Activated CD8-positive, alpha-beta memory T cell treated with anti-CD3 and anti-CD28 coated beads, Interleukin-2, amount 50 U/mL, for 4 hours (primary cell): ENCODE measurements at places on chromosomes 3 and 15.

DNA sequence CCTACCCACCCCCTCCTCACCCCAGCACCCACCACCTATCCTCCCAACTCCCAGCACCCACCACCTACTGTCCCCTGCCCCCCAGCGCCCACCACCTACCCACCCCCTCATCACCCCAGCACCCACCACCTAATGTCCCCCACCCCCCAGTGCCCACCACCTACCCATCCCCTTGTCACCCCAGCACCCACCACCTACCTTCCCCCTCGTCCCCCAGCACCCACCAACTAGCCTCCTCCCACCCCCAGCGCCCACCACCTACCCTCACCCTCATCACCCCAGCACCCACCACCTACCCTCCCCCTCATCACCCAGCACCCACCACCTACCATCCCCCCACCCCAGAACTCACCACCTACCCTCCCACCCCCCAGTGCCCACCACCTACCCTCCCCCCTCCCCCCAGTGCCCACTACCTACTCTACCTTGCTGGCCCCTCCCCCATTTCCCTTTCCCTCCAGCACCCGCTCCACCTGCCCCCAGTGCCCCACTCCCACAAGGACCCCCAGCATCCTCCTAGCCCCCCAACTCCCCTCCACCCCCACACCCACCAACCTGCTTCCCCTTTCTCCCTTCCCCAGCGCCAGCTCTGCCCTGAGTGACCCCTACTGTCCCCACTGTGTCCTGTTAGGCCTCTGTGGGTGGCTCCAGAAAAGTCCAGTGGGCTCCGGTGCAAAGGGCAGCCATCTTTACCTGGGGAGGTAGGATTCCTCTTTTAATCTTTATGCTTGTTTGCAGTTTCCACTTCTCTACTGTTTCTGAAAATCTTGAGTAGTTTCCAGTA is 1.2 kb downstream of the UROC1 start:
- DNase-seq, result no peak

DNA sequence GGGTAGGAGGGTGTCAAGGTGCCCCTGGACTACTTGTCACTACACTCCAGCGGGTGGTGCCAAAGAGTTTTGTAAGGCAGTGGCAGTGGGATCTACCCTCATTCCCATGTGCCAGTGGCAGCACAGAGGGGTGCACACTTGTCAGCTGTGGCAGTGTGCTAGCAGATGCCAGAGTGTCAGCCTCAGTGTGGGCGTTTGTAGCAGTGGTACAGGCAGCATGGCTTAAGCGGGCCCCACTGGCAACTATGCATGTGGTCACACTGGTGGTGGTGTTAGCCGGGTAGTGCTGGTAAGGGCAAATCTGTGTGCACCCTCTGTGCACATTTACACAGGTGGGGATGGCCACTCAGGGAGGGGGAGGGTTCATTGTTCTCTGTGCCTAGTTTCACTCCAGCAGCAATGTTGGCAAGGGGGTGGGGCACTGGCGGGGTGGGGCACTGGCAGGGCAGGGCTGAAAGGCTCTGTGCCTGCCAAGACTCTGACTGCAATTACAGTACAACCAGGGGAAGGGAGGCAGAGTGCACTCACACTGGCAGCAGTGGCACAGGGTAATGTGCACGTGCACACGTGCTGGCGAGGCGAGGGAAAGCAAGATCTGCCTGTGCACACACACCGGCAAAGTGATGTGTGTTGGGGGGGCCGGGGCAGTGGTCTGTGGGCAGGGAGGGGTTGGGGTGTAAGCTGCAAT is 31.8 kb downstream of the MYO9A start:
- no peak for DNase-seq

DNA sequence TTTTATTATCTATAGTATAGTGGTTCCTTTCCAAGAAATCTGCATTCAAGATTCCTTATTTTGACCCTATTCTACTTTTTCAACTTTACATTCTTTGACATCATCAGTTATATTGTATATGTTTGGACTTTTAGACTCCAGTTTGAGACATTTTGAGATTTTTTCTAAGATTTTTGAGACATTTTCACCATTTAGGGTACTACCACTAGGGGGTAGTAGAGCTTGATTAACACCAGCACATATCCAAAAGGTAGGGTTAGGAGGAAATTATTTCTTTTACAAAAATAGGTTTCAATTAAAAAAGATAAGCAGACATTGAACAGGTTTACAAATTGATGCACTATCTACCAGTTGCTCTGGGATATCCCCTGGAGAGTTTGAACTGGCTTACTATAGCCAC is 262.5 kb downstream of the SCAPER start:
- DNase-seq, result no peak

DNA sequence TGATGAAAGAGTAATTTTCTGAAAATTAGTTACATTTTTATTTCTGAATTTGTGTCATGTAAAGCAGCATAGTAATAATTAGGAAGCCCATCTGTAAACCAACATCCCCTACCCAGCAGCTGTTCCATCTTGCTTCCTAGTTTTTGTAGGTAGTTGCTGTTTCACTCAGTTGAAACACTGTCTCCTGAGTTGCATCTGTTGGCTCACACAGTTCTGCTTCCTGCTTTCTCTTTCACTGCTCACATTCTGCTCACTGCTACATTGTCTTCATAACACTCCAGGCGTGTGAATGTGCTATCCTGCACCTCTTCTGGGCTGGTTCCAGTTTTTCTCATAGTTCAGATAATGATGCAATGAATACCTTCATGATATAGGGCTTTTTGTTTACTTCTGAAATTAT is 123.4 kb downstream of the EPHB1 start:
- DNase-seq, result no peak

- no peak for DNase-seq
Measured at GRCh38 chr3:104873331-104873730, 493.4 kb upstream of the ALCAM start.

GRCh38 chr3:98702166-98702565 is 61.0 kb upstream of the ST3GAL6 start:
- DNase-seq, result no peak

GRCh38 chr15:59867086-59867855 is 136.8 kb upstream of the FOXB1 start:
- no peak for DNase-seq

- DNase-seq, result no peak
Measured at GRCh38 chr3:77489216-77489615, 449.3 kb downstream of the ROBO2 start.
